ENCODE measurements at places on chromosomes 16 and 17. TPM values are rescaled to one million over a fixed set of nuclear protein-coding genes. Genes with fewer than 3 reads are reported as not detected.

Gene TM4SF5
- polyA plus RNA-seq = 1.1 TPM

Gene CCDC200
- polyA plus RNA-seq = 44.1 TPM

Gene ACBD4
- 11.8 TPM for polyA plus RNA-seq

Gene AOC3
- polyA plus RNA-seq = 4.9 TPM

Gene CCT6B
- 7.1 TPM for polyA plus RNA-seq

Gene NEK8
- 11.2 TPM for polyA plus RNA-seq

Gene KRT16
- not detected for polyA plus RNA-seq

Gene CD300LB
- polyA plus RNA-seq = 0.15 TPM

All from left kidney (tissue), 8 donors.